ENCODE measurements at places on chromosomes 16 and 17.

DNA sequence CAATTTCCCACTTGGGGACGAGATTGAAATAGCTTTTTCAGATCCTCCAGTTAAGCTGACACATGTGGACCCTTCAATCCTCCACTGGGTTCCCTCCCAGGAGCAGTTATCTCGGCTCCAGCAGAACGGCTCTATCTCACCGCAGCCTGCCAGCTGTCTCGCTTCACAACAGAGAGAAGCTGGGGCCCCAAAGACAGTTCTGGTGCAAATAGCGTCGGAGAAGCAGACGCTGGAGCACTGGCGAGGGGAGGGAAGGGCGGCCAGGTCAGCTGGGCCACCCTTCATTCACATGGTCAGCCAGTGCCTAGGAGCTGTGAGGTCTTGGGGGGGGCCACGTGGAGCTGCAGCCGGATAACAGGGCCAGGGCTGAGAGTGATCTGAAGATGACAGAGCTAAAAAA, 141.3 kb upstream of the SDK2 start:
- no peak for DNase-seq

DNA sequence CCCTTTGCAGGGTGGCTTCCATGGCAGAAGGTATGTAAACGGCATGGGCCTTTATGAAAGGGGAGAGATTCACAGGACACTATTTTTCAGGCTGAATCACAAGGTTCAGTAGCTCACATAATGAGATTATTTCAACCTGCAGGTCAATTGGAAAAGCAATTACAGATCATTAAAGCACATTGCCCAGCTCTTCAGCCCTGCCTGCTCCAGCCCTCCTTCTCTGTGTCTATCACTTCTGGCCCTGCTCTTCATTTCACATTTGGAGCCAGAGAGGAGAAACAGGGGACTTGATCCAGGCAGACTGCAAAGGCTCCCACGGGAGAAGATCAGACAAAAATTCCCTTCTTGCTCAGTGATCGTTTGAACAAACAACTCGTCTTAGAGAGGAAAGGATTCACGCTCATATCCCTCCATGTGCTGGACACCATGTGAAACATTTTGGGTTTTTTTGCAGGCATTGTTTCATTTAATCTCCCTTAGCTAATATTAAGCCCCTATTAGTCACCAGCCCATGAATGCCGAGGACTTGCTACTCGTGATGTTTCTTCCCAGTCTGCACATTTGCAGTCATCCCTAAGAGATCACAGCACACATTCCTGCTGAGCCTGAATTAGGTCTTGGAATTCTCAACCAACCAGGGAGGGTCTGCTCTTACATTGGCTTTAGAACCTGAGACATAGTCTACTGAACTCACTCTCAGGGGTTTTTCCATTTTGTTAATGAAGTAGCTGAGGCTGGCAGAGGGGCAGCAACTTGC, 443.9 kb upstream of the CCL2 start:
- DNase-seq: no peak

- no peak for DNase-seq
Measured at GRCh38 chr16:58049232-58050185, 24.0 kb downstream of the MMP15 start.

GRCh38 chr16:19685176-19685575, 32.9 kb downstream of the KNOP1 start:
- DNase-seq: no peak

DNA sequence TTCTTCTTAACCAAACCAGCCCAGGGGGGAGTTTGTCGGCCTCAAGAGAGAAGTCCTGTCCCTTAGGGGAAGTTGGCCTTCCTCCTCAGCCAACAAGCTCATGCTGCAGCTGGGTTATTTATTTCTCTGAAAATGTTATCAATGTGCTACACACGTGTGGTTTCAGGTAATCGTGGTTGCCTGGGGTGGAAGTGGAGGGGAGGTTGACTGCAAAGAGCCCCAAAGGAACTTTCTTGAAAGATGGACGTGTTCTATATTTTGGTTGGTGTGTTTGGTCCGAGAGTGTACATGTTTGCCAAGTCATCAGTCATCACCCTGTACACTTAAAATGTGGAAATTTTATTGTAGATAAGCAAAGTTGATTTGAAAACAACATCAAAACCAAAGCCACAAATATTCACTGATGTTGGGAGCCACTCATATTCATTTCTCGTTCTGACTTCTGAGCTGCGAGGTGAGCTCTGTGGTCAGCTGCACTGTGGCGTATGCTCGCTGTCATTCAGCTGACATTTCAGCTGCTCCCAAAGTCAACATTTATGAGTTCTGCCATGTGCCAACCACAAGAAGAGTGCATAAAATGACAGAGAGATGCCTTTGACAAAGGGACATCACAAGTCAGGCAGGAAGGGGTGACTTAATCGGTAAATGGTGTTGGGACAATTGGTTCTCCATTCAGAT, 26.5 kb upstream of the ADGRG1 start:
- peak; percentile 72 for DNase-seq

DNA sequence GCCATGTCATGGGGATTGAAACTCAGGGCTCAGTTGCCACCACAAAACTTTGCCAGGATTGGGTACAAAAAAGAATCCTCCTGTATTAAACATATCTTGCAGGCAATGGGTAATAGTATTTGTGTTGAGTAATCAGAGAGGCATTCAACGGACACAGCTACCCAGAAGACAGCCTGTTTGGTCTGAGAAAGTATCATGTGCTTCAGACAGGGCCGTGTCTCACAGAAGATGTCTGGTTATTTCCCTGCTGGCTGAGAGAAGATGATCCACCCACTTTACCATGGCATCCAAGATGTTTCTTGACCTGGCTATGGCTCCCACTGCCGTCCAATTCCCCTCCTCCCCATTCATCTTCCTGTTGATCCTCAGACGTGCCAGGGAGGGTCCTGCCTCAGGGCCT, 304.3 kb upstream of the XYLT1 start:
- DNase-seq: no peak

- no peak for DNase-seq
Measured at GRCh38 chr17:28492352-28493310, 13.5 kb upstream of the FOXN1 start.

DNA sequence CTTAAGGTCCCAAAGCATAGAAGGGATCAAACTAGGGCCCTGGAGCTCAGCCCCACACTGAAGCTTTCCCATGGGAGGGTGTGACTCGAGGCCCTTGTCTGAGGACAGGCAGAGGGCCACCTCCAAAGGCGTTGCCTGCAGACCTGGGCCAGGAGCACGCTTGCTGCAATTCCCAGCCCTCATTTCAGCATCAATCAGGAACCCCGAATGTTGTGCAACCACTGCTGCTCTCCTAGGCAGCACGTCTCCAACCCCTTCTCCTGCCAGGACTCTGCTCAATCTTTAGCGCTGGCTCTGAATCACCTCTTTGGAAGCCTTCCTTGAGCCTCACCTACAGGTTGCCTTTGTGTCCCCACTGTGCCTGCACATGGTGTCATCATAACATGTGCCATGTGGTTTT, 14.0 kb upstream of the ATP2C2 start:
- no peak for DNase-seq

- no peak for DNase-seq
Measured at GRCh38 chr16:77288222-77288621, 89.0 kb downstream of the SYCE1L start.

GRCh38 chr16:24077966-24078365, 178.2 kb upstream of the CACNG3 start:
- DNase-seq: no peak

DNA sequence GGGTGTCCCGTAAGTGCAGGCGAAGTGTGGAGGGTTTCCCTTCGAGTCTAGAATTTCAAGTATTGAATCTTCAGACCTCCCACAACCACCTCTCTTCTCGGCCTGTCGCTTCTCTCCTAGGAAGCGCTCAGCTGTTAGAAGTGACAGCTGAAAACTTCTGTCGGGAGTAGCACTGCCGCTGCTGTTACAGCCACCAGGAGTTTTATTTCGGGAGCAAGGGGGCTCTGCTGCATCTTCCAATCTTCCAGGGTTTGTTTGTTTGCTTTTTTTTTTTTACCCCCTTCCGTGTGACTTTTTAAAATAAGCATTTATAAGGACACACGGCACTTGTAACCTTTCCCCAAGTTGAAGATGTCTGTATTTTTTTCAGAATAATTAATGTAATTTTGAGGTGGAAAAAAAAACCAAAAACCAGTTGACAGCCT, 767 bp downstream of the RPS6KB1 start:
- no peak for DNase-seq

- DNase-seq: no peak
Measured at GRCh38 chr16:53821957-53822625, 118.1 kb downstream of the FTO start.

GRCh38 chr16:73864868-73865267, 431.7 kb upstream of the PSMD7 start:
- DNase-seq: no peak

DNA sequence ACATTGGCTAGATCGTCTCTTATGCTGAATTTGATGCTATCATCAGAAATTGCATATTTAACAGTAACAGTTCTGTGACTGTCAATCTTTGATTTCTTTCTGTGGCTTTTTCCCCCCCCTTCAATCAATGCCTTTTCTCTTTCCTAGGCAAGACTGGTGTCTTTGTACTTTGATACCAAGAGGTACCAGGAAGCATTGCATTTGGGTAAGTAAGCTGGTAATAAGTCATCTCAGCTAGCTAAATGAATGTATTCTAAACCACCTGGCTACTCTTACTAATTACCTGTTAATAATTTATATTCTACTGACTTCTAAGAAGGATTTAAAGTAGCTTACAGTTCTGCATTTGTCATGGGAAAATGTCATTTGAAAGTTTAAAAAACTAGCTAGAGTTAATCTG, 20.1 kb downstream of the PSMD11 start:
- no peak for DNase-seq

DNA sequence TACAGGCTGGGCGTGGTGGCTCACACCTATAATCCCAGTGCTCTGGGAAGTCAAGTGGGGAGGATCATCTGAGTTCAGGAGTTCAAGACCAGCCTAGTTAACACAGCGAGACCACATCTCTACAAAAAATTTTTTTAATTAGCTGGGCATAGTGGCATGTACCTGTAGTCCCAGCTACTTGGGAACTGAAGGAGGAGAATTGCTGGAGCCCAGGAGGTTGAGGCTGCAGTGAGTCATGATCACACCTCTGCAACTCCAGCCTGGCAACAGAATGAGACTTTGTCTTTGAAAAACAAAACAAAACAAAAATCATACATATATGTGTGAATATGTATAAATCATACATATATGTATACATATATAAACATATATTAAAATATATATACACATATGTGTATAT, 54.1 kb upstream of the MARCHF10 start:
- DNase-seq: no peak

DNA sequence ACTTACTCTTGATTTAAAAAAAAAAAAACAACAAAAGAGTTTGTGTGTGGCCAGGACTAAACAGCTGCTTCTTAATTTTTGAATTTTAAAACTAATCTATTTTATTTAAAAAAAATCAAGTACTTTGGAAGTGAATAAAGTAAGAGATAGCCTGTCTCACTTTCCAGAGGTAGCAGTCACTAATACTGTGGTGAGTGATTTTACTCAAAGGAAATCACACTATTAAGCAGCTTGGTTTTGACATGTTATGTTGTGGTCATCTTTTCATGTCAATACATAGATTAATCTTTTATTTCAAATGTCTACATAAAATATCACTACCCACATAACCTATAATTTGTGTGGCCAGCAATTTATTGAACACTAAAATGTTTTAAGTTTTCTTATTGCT, 102.2 kb upstream of the HLF start:
- no peak for DNase-seq

DNA sequence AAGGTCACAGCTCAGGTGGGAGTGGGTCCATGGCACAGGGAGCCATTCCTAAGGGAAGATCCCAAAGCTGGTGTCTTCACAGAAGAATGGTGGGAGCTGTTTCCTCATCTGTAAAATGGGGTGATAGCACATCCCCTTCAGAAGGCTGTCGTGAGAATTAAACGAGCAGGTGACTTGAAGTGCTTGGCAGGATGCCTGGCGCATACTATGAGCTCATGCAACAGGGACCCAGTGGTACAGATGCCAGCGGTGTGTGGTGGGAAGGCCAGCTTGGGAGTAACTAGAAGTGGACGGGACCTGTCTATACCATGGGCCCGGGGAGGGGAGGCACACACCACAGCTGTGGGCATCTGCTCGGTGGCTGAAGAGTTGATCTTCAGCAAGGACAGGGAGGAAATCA, 189.3 kb upstream of the TNRC6C start:
- no peak for DNase-seq

DNA sequence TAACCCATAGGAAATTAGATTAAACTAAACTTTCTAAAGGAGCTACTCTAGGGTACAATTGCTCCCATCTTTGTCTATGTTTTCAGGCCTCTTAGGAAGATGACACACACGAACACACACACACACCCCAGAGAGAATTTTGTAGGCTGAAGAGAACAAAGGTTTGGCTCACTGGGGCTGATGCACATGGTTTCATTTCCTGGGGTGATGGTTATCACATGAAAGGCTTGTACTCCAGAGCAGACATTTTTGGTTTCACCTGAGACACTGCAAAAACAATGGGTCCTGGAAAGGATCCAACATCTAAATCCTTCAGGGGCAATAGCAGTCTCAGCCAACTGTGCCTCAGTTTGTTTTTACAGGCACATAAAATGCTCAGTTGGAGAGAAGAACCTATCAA, 62.8 kb downstream of the GRB7 start:
- peak; percentile 55 for DNase-seq

GRCh38 chr17:248337-249235, 67.1 kb upstream of the DOC2B start:
- no peak for DNase-seq

DNA sequence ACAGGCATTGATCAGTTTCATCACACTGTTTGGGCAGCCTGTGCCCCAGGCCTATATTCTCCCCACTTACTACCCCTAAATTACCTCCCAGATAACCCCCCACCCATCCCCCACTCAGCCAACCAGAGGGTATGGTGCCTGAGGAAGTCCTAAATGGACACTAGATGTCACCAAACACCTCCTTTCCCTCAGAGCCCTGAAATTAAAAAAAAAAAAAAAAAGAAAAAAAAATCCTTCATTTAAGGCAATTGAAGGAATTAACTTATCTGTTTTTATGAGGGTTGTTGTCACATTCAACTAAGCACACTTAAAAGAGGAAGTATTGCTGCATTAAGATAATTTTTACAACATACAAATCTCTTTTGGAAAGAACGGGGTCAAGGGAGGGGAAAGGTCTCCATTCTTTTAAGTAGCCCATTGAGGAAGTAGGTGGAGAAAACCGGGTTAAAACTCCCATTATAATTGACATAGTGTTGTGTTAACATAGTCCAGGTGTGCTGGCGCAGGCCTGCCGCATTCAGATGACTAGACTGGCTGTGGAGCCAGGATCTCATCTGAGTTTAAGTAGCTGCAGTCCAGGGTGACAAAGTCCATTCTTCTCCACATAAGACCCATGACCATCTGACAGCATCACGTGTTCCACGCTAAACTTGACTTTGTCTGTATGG, 46.3 kb downstream of the SNX11 start:
- DNase-seq: no peak

- no peak for DNase-seq
Measured at GRCh38 chr17:69506489-69506888, 92.0 kb downstream of the MAP2K6 start.

Data from GM06990 (cell line).